NCI-H1092 treated with DMSO at 0.1 percent for 48 hours (cell line): ENCODE measurements at places on chromosomes 4 and X.

GRCh38 chr4:1496116-1496642 is 89.9 kb upstream of the NKX1-1 start:
- DNase-seq, result no peak

DNA sequence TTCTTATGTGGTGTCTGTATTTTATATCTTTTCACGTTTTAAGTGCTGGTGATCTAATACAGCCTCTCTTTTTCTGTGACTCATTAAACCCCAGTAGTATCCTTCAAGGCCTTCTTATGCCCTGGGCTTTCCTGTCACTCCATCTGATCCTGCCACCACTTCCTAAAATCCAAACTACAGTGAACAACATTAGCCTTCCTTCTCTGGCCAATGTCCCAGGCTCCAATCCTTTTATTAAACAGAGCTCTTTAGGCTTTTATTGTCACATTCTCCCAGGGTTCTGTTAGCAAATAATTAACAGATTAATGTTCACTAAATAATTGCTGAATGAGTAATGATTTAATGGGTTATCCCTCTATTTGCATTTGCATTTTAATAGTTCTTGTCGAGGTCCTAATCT is 47.9 kb upstream of the ITM2A start:
- no peak for DNase-seq

DNA sequence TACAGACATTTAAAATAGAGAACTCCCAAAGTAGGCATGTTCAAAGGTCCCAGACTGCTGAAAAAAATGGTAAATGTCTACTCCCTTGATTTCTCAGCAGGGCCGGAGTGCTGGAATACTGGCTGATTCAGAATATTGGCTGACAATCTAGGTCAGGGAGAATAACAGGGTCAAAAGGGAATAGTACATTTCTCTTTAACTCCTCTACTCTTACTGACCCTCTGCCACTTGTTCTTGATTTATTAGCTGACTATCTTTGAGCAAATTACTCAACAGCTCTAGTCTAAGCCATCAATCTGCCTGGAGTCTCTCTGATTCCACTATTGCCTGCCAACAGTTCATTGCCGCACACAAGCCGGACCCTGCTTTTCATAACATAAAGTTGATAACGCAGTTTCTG is 19.7 kb upstream of the NWD2 start:
- DNase-seq, result no peak

DNA sequence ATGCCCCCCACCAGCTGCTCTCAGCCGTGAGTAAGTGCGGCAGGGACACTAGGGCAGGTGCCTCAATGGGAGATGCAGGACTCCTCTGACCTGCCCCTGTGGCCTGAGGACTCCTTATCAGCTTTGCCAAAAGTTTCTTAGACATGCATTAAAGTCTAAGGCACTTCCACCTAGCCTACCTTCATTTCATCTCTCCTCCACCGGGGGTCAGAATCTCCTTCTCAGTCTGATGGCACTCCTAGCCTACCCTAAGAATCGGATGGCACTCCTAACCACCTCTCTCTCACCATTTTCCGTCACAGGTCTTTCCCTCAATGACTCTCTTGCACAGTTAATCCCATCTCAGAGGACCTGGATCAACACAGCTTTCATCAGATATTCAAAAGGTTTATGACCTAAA is 85.9 kb downstream of the OTC start:
- no peak for DNase-seq

GRCh38 chrX:16042980-16043379 is 80.4 kb upstream of the GRPR start:
- DNase-seq, result no peak

- no peak for DNase-seq
These were observed 195.8 kb downstream of the AASDH start for GRCh38 chr4:56191534-56191933.

- no peak for DNase-seq
These were observed 80.0 kb upstream of the NALF2 start for GRCh38 chrX:69424161-69424560.

DNA sequence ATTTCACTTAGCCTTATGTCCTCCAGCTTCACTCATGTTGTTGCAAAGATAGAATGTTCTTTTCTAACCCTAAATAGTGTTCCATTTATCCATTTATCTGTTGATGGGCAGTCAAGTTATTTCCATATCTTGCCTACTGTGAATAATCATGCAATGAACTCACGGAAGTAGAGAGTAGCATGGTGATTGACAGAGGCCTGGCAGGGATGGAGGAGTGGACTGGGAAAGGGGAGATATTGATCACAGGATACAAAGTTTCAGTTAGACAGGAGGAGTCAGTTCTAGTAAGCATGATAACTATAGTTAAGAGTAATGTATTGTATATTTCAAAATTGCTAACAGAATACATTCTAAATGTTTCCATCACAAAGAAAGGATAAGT is 10.3 kb upstream of the CLNK start:
- no peak for DNase-seq

DNA sequence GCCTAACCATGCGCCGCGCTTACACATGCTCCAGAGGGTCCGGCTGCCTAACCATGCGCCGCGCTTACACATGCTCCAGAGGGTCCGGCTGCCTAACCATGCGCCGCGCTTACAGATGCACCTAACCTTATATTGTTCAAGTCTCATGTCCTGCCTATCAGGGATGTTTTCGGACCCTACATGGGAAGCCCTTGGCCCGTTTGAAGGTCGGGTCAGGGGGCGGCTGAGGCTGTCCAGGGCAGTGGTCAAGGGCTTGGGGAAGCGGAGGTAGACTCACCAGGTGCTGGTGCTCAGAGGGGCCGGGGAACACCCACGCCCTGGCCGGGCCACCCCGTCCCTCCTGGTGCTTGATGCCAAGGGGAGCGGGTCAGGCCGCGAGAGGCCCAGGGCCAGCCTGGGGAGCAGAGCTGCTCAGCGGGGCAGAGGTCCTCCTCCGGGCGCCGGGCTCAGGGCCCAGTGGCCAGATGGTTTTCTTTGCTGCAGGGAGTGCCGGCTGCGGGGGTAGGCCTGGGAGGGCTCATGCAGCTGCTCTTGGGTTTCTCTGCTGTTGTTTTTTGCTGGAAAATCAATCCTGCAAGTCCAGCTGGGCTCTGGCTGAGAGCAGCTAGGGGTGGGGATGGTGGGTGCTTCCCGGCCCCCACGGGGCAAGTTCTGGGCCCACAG is 35.4 kb upstream of the SPON2 start:
- DNase-seq, result peak; percentile 9

DNA sequence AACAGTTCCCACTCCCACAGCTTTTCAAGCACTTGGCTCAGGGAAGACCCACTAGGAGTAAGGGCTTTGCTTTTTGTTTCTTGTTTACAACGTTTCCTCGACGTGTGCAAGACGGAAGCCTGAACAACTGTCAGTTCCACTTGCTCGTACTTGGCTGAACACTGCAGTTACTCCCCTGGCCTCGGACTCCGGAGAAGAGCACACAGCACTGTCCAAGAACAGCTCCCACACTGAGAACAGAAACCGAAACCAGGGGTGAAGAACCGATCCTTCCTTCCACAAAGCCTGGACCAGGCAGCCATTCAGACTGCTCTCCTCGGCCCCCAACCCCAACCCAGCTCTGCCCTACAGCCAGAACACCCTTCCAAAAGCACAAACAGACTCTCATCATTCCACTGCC is 25.5 kb downstream of the IRF2 start:
- DNase-seq, result no peak

- DNase-seq, result no peak
These were observed 8.3 kb upstream of the GRPEL1 start for GRCh38 chr4:7075962-7076695.

DNA sequence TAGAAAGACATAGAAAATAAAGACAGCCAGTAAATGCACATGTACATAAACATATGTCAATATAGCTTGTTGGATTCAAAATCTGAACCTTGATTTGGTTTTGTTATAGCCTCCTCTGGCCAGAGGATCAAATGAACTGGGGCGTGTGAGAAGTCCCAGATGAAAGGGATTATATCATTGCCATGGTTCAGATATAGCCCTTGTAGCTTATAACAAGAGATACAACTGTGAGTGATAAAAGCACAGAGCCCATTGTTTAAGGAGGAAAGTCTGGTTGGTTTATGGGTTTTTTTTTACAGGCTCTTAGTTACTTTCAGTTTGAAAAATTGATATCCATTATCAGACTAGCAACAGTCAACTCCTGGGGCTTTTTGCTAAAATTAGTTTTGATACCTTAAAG is 101.7 kb upstream of the GLRA2 start:
- DNase-seq, result no peak

DNA sequence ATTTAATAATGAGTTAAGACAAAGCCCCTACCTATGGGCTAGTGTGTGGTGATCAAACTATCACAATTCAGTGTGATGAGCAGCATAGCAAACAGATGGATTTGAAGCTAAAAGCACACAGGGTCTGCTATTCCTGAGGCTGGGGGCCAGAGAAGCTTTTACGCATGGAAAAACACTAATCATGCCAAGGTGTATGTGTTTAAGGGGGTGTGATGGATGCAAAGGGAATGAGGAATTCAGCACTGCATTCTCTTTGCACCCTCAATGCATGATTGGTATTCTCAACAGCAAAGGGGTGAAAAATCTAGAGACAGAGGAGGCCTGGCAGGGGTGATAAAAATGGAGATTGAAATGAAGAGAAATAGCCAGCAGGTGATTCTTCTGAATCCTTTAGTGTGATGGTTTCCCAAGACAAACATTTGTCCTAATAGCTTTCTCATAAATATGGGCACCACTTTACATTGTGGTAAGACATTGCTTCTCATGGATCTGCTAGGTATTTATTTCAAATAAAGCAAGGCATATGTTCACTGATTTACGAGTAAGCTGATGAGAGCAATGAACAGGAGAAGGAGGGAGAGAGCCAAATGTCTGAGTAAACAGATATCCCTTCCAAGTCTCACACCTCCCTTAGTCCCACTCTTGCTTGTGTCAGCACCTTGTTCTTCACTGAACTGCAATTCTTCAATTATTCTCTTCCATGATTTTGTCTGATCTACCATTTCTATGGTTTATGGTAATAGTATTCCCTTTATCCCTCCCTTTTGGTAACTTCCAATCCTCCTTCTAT is 15.7 kb downstream of the C1QTNF7 start:
- DNase-seq, result no peak

- no peak for DNase-seq
These were observed 160.4 kb downstream of the MAD2L1 start for GRCh38 chr4:119906277-119906676.

DNA sequence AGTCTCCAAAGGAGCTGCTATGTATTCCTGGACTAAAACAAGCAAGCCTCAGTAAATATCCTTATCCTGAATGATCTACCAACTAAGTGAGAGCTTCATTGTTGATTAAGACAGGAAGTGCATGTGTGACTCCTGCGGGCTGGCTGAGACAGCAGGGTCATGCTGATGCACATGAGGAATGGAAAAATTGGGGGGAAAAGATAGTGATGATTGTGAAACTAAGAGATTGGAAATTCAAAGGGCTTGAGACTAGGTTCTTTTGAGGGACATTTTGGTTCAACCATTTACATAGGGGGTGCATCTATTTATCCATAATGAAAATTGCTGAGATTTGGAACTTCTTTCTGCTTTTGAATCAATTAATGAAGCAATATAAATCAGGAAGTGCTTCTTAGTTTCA is 61.1 kb upstream of the C1QTNF7 start:
- DNase-seq, result no peak

GRCh38 chr4:156795727-156796126 is 175.9 kb downstream of the PDGFC start:
- DNase-seq, result no peak

GRCh38 chr4:110982486-110982885 is 359.6 kb upstream of the PITX2 start:
- no peak for DNase-seq

GRCh38 chrX:131549011-131549410 is 5.1 kb downstream of the OR13H1 start:
- DNase-seq, result no peak

- DNase-seq, result no peak
These were observed 14.9 kb upstream of the NXF3 start for GRCh38 chrX:103107836-103108235.

- no peak for DNase-seq
These were observed 432.8 kb upstream of the FMR1 start for GRCh38 chrX:147478899-147479298.

DNA sequence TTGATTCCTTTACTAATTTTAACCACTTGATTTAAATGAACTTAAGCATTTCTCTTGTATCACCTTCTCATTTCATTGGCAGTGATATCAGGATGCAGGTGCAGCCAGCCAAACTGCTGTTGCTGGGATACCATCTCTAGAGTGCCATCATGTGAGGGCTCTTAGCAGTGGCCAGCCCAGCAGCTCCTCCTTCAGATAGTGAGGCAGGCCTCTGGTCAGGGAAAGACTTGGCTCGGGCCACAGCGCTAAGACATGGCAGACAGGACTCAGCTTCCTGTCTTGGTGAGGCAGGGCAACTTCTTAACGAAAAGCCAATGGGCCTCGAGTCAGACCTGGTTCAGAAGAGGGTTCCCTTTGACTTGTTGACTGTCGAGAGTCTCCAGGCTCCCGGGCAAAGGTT is 50.0 kb downstream of the NOP14 start:
- DNase-seq, result peak; percentile 39

GRCh38 chr4:14771504-14772175 is 230.6 kb upstream of the CPEB2 start:
- DNase-seq, result no peak

GRCh38 chr4:80065601-80066000 is 7.4 kb downstream of the ANTXR2 start:
- DNase-seq, result no peak

DNA sequence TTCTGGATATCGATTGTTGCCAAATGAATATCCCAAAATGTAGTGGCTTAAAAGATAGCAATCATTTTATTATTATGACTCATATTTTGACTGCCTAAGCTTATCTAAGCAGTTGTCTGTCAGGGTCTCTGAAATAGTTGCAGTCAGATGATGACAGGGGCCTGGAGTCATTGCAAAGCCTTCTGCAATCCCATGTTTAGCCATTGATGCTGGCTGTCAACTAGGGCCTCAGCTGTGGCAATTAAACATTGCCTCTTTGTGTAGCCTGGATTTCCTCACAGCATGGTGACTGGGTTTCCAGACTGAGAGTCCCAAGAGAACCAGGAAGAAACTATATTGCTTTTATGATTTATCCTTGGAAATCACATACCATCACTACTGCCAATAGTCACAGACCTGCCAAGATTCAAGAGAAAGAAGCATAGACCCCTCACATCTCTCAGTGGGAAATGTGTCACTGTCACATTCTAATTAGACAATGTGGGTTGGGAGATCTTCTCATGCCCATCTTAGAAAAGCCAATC is 227.3 kb upstream of the NOCT start:
- no peak for DNase-seq

DNA sequence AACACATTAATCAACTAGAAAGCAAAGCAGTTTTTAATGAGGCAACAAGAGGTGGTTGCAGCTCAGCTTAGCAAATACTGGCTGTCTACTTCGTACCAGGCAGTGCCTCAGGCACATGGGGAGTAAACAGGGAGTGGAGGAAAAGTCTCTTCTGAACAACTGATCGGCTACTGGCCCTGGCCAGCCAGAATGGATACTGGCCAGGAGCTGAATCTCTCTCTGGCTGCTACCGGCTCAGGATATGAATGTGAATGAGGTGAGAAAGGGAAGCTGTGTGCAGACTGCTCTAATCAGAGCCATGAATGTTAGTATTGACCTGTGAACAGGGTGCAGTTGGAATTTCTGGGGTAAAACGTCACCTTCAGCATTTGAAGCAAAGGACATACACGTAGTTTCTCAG is 77.3 kb downstream of the STK32B start:
- no peak for DNase-seq
